ENCODE measurements at places on chromosomes 7 and 10.

DNA sequence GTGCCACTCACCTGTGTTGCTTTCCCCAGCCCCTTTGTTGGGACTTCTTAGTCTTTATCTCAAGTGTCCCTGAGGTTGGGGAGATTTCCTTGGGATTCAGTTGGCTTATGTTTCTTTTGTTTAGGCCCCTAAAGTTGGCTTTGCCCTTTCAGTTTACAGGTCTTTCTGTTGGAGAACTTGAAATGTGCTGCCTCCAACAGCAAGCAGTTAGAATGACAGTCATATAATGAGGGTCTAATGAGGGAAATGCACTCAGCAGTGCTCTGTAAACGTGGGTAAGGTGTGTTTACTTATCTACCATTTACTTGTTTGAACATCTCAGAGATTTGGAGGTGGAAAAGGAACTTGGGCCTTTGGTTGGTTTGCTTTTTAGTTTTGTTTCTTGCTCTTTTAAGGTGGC lies 191.4 kb upstream of the STK17A start:
- DNase-seq = no peak

GRCh38 chr10:7662522-7662921 lies 4.2 kb downstream of the ITIH5 start:
- DNase-seq = no peak

DNA sequence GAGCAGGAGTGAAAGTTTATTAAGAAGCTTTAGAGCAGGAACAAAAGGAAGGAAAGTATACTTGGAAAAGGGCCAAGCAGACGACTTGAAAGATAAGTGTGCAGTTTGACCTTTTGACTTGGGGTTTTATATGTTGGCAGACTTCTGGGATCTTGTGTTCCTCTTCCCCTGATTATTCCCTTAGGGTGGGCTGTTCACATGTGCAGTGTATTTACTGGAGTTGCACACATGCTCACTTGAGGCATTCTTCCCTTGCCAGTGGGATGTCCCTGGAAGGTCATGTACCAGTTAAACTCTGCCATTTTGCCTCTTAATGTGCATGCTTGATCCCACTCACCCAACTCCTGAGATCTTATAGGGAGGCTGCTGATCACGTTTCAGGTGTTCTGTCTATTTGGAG lies 23.4 kb upstream of the ARHGAP12 start:
- DNase-seq = no peak

GRCh38 chr10:5961405-5962100 lies 15.8 kb downstream of the IL15RA start:
- DNase-seq = no peak

- DNase-seq = no peak
These were observed 101.5 kb downstream of the ZNF92 start for GRCh38 chr7:65475040-65475726.
